Activated CD4-positive, alpha-beta T cell treated with anti-CD3 and anti-CD28 coated beads, Interleukin-2, amount 10 ng/mL, durations not matched to agents 7 days and 5 days (primary cell): ENCODE measurements at places on chromosomes 3 and 15. TPM values are rescaled to one million over a fixed set of nuclear protein-coding genes. Genes with fewer than 3 reads are reported as not detected.

DNA sequence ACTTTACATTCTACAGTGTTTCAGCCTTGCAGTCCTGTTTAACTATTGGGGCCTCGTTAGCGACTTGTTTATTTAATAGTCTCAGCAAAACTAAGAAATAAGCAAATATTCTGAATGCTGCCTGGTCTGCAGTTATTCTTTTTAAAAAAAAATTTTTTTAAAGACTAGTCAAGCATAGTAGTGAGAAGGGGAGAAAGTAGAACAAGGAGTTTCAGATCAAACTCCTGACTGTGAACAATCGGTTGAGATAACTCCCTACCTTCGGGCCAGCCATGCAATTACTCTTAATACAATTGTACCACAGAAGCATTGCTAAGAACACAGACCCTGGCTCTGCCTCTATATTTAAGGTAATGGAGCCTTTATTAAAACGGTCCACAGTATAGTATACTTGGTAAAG, 5.8 kb upstream of the DUT start:
- DNase-seq = no peak

GRCh38 chr3:97970956-97971620, 1.1 kb downstream of the RIOX2 start:
- DNase-seq = no peak

GRCh38 chr15:66294932-66295235, 1.5 kb downstream of the DIS3L start:
- DNase-seq = no peak

- no peak for DNase-seq
These were observed 32.3 kb downstream of the EPHB3 start for GRCh38 chr3:184593928-184594303.

DNA sequence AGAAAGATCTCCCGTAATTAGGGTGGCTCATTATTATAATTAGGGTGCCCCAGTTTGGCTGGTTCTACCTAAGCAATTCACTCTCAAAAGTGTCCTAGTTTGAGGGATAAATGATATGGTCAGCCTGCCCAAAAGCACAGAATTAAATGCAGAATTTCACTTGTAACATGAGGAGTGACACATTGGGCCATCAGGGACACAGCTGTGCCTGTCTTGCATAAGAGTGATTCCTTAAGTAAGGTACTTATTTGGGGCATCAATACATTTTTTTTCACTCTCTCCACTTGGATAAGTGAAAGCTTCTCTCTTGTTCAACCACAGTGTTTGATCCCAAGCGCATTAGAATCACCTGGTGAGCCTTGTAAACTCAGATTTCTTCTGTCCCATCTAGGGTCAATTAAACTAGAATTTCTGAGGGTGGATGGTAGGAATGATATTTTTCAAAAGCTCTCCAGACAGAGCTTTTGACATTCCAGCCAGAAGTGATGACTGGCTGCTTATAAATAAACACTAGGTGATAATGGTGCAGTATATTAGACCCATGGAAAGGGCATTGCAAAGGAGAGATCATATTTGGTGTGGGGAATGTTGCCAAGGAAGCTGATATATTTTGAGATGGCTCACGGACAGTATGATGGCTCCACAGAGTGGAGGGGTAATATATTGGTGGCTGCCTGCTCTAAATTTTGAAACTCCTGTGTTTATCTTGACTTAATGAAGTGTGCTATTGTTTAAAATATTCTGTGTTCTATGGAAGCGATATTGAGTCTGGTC, 458.1 kb upstream of the RASGRP1 start:
- DNase-seq = no peak

The UNC13C gene
- total RNA-seq = not detected

The OR5K2 gene
- not detected for total RNA-seq

The CLDN16 gene
- not detected for total RNA-seq
